ENCODE measurements at places on chromosomes 5 and 9.

DNA sequence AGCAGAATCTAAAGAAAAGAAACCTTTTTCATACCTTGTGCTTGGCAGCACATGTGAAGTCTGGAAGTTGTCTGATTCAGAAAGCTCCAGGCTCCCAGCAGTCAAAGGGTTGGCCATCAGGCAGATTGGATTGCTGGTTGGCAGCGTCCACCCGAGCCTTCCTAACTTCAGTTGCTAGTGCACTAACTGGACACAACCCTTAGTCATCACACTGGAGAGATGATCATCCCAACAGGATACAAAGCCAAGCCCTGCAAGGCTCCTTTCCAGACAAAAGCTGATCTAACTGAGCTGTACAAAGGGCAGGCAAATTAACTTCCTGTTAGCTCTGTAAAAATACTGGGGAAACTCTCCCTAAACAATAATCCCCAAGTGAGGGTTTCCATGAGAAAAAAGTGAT, 185.6 kb downstream of the SNX18 start:
- no peak for DNase-seq

DNA sequence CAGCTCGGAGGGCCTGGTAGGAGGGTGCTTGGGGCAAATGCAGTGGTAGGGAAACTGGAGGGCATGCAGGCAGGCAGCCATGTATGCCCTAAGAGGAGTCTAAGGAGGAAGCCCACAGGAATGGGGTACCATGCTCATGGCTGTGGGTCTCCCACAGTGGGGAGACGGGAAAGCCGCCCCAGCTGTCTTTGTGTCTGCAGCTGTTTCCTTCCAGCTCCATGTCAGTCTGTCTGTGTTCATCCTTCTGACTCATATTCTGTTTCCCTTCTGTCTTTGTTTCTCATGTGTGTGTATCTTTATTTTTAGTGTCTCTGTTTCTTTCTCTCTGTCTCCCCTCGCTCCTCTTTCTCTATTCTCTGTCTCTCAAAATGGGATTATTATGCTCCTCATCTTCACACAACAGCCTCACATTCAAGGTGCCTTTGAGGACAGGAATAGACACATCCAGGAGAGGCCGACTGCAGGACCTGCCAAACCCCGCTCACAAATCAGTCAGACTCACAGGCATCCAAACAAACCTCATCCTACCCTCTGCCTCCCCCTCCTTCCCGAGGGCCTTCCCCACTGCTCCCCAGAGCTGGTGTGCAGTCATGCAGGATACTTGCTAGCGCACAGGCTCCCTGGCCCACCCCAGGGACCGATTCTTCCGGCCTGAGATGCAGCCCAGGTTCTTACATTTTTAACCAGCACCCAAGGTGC, 68.4 kb upstream of the RARS1 start:
- no peak for DNase-seq

DNA sequence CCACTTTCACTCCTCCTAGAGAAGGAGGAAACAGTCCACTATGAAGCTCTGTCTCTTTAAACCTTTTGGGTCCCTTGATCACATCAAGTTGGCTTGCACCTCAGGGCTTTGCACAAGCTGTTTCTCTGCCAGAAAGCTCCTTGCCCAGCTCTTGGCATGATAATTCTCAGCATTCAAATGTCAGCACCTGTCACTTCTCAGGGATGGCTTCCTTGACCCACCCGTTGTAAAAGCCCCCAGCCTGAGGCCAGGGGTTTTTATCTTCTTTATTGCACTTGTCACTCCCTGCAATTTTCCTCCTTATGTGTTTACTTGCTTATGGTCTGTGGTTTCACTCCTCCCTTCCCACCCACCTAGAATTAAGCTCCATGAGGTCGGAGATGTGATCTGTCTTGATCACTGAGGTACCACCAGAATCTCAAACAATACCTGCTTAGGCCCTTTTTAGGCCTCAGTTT, 200.7 kb upstream of the TBC1D2 start:
- DNase-seq: no peak

DNA sequence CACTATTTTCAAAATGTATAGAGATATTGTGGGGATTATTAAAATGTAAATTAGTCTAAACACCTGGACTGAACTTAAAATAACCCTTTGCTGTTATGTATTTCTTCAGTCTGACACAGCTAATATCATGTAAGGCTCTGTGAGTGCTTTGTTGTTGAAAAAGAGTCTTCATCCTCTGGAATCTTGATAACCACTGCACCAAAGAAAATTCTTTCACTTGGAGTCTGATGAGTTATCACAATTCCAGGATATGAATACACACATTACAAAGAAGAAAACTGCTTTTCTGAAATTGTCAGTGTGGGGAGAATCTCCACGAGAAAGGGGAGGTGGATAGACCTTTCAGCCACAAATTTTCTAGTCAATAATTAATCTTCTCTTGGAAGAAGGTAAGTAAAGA, 42.3 kb upstream of the TARS1 start:
- DNase-seq: no peak

DNA sequence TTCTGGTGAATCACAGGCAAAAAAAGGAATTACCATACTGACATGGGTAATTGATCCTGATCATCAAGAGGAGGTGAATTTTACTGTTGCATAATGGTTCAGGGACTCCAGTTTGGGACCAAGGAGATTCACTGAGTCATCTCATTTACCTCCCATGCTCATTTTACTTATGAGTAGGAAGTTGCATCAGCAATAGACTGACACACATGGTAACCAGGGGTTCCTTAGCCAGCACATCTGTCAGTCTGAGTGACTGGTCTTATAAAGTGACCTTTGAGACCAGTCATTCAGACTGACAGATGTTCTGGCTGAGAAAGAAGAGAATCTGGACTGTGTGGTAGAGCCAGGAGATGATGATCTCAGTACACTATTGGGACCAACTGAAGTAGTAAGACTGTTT, 384.6 kb upstream of the CD180 start:
- no peak for DNase-seq

DNA sequence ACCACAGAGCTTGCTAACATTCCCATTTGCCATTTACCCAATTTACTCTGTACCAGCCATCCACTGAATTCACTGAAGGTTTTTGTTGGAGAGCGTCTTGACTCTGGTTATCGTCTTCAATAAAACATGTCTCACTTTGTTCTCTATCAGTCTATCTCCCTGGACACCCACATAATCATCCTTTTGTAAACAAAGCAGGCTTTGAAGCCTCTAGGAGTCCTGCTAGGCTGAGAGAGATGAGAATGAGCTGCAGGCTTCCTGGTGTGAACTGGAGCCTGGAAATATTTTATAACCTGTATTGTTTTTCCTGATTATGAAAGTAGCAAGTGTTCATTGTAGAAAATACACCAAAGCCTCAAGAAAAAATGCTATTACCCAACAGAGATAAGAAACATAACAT, 140.6 kb upstream of the ZNF366 start:
- no peak for DNase-seq

DNA sequence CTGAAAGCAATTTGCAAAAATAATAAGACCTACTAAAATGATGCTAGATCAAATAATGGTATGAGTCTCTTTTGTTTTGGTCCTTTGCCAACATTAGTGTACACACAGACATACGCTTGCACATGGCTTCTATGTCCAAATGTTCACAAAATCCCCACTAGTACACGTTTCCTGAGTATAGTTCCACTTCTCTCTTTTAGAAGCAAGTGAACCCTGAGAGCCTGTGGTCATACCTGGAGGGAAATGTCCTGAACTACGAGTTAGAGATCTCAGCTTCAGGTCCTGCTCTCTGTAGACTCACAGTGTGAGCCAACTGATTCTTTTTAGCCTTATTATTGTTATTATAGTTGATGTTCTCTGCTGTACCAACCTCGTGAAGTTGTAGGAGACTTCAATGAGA, 47.3 kb upstream of the ACTBL2 start:
- DNase-seq: no peak

- no peak for DNase-seq
Observed at GRCh38 chr9:86830356-86830755, 117.0 kb downstream of the GAS1 start.

- no peak for DNase-seq
Observed at GRCh38 chr9:19701991-19702390, 86.8 kb downstream of the SLC24A2 start.

- no peak for DNase-seq
Observed at GRCh38 chr9:24881361-24881760, 335.7 kb upstream of the IZUMO3 start.

DNA sequence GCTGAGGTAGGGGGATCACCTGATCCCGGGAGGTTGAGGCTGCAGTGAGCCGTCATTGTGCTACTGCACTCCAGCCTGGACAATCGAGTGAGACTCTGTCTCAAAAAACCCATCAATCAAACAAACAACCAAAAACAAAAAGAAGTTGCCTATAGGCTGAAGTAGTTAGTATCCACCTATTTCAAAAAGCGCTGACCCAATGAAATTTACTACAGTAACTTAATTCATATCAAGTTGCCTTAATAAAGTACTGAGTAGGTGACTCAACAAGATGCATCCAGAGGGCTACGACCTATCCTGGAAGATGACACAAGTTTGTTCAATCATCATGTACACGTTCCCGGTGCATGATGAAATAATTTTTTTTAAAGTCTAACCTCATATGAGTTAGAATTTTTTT, 648.6 kb upstream of the DMAC1 start:
- no peak for DNase-seq

GRCh38 chr9:83182071-83182470, 119.1 kb upstream of the RASEF start:
- no peak for DNase-seq

GRCh38 chr5:154523709-154524108, 45.7 kb upstream of the HAND1 start:
- no peak for DNase-seq

- DNase-seq: no peak
Observed at GRCh38 chr5:71892641-71893365, 173.7 kb downstream of the CARTPT start.
